ENCODE measurements at places on chromosomes 16 and 17. TPM values are rescaled to one million over a fixed set of nuclear protein-coding genes. Genes with fewer than 3 reads are reported as not detected.

FOXO3B gene
- 7.3 TPM for total RNA-seq

TBC1D3 gene
- total RNA-seq, result not detected

CDRT15L2 gene
- not detected for total RNA-seq

DLG4 gene
- 7.9 TPM for total RNA-seq
